ENCODE measurements at places on chromosomes 4 and X. TPM values are rescaled to one million over a fixed set of nuclear protein-coding genes. Genes with fewer than 3 reads are reported as not detected.
A peak's percentile ranks its signal among the peaks of the same experiment; 100 is the strongest.

DNA sequence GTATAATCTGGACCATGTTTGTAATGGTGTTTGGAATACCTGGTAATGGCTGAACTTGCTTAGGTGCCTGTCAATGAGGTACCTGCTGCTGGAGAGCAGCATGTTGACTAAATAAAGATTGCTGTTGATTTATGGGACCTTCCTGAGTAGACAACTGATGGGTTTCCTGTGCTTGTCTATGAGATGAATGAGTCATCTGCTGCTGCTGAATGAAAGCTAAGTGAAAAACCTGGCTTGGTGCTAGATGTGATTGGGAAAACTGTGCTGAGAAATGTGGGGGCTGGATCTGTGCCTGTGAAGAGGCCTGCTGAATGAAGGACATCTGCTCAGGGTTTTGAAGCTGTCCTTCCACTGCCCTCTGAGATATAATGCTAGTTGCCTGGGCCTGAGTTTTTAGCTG lies 69.6 kb downstream of the WNK3 start:
- no peak for DNase-seq

DNA sequence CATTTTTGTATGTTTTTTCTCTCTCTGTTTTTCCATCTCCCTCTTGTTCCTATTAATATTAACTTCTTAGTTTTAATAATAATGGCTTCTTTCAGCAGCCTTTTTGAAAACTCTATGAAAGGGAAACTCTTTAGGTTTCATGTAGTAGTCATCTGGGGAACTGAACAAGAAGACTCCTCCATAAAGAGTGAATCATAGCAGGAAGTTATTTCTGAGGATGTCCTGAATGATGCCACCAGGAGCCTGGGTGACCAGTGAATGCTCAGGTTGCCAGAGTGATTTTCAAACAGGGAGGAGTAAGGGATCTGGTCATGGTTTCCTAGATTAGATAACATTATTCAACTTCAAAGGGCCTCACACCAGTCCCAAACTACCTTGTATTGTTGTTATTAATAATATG lies 212.8 kb upstream of the PDE5A start:
- DNase-seq = no peak

The UGT2B15 gene
- total RNA-seq = not detected

GRCh38 chr4:81599742-81600380 lies 128.2 kb upstream of the RASGEF1B start:
- DNase-seq = no peak

DNA sequence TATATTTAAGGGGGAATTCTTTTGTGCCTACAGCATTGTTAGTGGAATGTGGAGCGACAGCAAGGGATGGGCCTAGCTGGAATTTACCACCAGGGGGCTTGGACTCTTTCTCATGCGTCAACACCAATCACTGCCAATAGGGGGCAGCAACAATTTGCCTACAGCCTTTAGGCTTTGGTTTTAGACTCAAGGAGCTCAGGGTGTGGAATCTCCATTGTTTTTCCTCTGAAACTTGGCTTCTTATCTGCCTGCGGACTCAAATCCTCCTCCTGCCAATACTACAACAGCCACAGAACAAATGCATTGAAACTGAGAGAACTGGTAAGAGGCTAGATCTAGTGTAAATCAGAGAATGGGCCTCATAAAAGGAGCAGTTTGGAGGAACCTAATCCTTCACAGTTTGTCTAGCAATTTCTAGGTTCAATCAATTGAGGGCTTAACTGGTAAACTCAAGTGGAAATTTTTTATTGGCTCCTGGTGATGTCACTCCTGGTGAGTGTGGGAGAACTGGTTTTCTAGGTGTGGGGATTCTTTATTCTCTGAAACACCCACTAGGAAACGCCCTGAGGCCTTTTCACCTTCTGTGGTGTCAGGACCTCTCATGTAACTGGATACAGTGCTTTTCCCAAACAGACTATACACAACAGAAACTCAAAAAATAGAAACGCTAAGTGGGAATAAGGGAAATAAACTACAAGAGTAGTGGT lies 27.9 kb upstream of the TMSB4X start:
- peak; percentile 83 for DNase-seq

DNA sequence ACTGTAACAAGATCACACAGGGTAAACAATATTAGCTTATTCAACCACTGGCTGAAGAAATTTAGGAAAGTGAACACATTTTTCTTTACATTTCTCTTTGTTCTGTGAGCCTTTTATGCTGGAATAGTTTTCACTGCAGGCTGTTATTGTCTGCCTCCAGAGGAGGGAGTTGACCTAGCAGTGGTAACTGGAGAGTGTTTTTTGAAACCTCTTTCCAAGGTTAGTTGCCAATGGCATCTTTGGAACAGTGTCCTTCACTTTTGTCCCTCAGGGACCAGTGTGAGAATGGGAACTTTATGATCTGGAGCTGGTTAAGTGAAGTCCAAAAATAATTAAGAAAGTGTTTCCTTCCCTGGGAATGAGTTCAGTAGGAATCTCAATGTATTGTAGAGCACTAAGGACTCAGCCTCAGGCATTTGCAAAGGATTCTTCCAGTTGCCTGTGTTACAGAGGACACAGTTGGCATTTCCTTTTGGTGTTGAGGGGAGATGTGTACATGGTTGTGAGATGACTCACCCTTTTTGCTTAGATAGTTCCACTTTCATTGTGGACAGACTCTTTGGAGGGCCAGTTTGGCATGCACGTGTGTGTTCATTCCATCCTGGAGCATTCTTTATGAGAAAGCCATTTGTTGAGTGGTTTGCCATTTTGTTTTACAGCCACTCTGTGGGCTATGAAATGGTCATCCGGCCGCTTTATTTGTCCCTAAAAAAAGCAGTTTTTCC lies 61.3 kb downstream of the AR start:
- DNase-seq = no peak

The CSAG2 gene
- not detected for total RNA-seq

DNA sequence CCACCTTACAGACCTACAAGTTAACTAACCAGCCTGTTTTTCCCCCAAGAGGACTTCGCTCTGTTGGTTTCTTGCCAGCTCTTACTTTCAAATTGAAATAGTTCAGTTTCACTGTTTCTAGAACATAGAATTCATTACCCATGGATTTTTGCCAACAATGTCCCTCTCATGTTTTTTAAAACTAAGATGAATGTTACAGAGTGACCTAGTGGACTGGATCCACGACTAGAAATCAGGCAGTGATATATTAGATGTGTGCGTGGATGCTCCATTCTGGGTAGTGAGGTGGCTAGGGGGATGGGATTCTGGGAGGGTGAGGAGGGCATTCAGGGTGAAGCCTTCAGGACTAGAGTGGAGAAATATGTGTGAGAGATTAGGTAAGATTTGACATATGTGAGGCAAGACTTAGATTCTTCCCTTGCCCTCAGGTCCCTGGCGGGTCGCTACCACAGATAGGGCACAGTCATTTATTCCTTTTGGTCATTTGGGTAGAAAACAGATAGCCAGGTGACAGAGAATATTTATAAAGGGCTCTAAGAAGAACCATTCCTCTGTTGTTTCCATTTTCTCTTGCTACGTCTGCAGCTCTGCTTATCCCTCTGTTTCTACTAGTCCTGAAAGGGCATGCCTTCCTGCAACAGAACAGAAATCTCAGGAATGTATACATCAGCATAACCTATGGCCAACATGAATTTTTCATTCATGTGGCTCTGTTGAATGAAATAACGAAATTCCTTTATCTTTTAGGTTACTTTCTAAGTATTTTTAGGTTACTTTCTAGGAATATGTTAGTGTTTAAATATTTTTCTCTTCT lies 15.4 kb upstream of the JADE1 start:
- DNase-seq = no peak

The POLA1 gene
- 16.3 TPM for total RNA-seq

DNA sequence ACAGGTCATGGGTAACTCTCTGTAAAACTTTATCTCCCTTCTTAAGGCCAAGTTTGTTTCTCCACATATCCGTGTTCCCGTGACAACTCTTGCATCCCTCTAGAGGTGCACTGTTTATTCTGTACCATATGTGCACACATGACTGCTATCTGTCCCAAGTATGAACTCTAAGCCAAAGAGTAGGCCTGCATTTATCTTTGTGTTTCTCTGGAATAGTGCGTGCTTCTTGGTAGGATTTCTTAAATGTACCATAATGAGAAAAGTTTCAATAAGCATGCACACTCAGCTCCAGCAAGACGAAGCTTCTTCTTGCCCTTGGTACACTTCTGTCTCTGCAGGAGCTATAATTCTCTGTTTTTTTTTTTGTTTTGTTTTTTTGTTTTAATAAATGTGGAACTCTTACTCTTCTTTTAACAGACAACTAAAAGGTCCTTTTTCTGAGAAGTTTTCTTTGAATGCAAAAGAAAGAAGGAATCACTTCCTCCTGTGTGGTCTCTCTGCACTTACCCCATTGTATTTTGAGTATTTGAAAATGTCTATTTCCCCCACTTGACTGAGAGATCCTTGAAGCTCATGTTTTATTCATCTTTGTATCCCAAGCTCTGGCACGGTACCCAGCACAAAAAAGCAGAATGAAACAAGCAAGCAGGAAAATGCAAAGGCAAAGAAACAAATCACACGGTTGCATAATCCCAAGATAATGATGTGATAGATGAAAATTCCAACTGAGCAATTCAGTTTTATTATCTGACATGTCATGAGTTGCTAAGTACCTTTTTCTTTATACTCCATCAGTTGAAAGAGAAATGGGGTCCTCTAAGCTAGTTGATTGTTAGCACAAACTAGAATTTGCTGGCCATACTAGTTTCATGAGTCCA lies 521.9 kb upstream of the BOD1L1 start:
- no peak for DNase-seq

DNA sequence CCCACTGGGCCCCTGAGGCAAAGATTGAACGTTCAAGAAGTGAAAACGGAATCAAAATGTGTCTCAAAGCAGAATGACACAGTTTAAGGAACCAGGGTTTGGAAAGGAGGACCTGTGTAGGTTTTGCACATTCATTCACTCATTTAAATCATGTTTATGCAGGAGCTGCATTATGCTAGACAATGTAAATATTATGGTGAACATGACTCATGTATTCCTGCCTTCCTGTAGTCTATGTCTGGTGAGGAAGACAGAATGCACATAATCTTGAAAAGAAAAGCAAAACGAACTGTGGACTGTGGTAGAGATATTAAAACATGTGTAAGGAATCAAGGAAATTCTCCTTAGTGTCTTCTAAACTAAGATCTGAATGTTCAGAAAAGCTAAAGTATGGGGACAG lies 311.8 kb upstream of the SMIM31 start:
- no peak for DNase-seq

- no peak for DNase-seq
Observed at GRCh38 chr4:26239801-26240200, 81.0 kb upstream of the RBPJ start.

GRCh38 chrX:87788976-87789375 lies 271.4 kb downstream of the KLHL4 start:
- no peak for DNase-seq

GRCh38 chr4:128582427-128582870 lies 227.1 kb upstream of the JADE1 start:
- DNase-seq = no peak

The MUC7 gene
- not detected for total RNA-seq

DNA sequence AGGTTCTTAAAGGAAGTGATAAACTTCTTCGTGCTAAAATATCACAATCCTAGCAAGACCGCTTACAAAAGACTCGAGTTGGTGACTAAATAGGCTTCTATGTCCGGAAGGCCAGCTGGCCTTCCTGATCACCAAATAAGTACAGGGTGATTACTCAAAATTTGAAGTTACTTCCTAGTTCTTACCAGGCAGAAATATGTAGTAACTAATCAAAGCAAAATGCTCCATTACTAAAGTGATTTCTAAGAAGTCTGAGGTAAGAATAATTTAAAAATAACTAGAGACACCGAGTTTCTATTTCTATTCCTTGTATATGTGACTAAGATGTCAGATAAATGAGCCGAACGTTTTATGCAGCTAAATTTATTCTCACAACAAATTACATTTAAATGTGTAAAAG lies 62.2 kb downstream of the NSUN7 start:
- no peak for DNase-seq

- no peak for DNase-seq
Observed at GRCh38 chrX:48848847-48849246, 13.4 kb upstream of the PCSK1N start.

Measured in B cell (primary cell).